ENCODE measurements at places on chromosomes 12 and 14.

DNA sequence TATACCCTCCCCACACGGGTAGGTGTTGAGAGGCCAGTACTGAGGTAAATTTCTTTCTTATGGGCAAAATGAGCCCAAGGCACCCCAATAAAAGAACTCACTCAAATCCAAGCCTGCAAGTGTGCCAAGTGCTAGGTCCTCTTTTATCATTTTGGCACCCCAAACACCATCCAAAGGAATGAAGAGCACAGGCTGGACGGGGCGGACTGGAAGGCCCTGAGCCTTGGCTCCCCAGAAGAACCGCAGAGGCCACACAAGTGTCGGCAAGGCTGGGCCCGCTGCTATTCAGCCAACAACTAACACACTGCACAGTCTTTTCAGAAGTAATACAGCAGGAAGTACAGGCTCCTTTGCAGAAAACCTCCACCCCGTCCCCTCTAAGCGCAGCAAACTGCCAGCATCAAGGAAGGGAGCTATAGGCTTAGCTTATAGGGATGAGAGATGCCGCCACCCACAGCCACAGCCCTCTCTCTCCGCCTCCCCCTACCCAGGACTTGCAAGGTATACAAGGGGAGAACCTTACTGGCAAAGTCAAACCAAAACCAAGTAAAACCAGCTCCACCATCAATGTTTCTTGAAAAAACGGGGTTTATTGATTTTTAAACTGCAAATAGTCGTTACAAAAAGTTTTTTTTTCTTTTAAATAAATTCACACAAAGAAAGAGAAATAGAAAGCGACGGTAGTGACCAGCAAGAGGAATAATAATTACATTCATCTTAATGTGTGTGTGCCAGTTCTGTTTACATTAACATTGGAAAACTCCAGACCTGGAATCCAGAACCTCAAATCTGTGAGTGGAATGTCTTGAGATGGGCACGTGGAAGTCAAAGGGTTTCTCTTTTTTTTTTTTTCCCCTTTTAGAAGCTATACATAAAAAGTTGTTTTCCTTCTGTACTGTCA is 5.5 kb downstream of the ZFP36L1 start:
- DNase-seq = no peak

GRCh38 chr12:2689393-2689792 is 105.4 kb upstream of the FKBP4 start:
- no peak for DNase-seq

DNA sequence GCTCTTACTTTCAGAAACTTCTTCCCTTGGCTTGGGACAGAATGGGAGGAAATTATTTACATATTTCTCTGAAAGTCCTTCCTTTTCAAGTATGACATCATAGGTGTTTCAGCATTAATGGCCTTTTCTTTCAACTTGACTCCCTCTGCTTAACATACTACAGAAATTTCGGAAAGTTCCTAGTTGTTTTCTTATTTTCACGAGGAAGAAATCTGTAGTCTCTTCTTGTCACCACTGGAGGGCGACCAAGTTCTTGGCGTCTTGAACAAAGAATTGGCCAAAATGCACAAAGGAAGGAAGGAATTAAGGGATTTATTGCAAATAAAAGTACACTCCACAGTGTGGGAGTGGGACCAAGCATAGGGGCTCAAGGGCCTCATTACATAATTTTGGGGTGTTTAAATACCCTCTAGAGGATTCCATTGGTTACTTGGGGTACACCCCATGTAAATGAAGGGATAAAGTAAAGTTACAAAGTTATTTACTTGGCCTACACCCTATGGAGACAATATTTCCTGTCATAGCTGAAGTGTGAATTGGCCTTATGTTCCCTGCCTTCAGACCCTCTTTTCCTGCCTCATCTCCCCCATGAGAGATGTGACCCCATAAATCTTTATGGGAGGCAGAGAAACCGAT is 70.4 kb downstream of the RPL10L start:
- no peak for DNase-seq

GRCh38 chr12:94133964-94134795 is 14.2 kb upstream of the PLXNC1 start:
- DNase-seq = peak; percentile 12

GRCh38 chr12:389142-390096 is at the start of gene KDM5A:
TSS of gene KDM5A (minus strand) at chr12:389320. CDS start at chr12:389091, 229 bp downstream.
- DNase-seq = no peak

GRCh38 chr14:99179946-99180345 is 92.1 kb downstream of the BCL11B start:
- no peak for DNase-seq

GRCh38 chr12:78887444-78887843 is 22.9 kb downstream of the SYT1 start:
- DNase-seq = no peak

DNA sequence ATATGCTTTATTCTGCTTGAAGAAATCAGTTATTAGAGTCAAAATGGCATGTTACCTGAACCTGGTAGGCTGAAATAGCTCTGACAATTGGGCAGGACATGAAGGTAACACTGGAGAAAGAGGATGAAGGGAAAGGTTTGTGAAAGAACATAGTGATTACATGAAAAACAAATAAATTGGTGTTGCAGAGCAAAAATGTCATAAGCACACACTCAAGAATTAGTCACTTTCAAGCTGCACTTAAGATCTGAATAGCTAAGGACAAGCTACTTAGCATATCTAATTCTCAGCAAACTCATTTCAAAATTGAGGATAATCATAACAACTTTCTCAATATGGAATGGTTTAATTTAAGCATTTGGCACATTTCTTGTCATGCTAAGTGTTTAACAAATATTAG is 1398.0 kb upstream of the FLRT2 start:
- no peak for DNase-seq

DNA sequence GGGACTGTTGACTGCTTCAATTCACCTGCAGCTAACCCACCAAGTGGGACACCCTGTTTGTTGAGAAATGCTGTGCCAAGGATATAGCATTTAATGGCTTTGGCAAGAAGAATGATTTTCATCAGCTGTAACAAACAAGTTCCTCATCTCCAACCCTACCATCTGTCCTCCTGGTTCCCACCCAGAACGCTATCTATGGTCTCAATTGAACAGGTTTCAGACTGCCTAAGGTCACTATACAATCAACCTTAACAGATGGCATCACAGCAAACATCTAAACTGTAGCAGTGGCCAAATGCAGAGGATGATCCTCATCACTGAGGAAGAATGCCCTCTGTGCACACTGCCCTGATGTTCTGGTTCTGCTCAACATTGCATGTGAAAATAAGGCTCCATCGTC is 546.2 kb upstream of the FOXG1 start:
- no peak for DNase-seq

GRCh38 chr12:110844551-110845338 is 2.0 kb upstream of the CCDC63 start:
- no peak for DNase-seq

DNA sequence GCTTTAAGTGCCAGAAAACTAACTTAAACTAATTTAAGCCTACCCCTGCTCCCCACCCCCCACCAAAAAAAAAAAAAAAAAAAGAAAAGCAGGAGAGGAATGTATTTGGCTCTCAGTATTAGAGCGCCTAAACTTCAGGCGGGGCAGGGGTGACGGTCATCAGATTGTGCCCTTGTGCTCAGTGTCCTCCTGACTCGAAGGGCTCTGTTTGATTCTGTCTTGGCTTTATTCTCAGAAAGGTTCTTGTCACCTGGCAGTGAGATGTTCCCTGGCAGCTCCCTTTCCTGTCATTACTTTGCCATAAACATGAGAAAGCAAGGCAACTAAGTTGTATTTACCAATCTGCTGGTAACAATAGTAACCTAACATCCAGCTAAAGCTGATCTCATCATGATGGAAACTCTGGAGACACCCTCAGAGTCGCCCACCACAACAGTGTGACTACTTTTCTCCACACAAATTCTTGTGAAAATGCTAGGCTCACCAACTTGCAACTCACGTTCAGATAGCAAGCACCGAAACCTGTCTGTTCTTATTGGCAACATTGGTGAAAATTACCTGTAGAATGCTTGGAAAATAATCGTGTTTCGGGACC is 39.0 kb upstream of the WNK1 start:
- DNase-seq = no peak

- no peak for DNase-seq
Measured at GRCh38 chr12:109743076-109743910, 29.7 kb downstream of the FAM222A start.

GRCh38 chr14:63438065-63438757 is 105.0 kb downstream of the PPP2R5E start:
- no peak for DNase-seq

GRCh38 chr12:34287986-34288962 is 266.0 kb downstream of the ALG10 start:
- DNase-seq = no peak

DNA sequence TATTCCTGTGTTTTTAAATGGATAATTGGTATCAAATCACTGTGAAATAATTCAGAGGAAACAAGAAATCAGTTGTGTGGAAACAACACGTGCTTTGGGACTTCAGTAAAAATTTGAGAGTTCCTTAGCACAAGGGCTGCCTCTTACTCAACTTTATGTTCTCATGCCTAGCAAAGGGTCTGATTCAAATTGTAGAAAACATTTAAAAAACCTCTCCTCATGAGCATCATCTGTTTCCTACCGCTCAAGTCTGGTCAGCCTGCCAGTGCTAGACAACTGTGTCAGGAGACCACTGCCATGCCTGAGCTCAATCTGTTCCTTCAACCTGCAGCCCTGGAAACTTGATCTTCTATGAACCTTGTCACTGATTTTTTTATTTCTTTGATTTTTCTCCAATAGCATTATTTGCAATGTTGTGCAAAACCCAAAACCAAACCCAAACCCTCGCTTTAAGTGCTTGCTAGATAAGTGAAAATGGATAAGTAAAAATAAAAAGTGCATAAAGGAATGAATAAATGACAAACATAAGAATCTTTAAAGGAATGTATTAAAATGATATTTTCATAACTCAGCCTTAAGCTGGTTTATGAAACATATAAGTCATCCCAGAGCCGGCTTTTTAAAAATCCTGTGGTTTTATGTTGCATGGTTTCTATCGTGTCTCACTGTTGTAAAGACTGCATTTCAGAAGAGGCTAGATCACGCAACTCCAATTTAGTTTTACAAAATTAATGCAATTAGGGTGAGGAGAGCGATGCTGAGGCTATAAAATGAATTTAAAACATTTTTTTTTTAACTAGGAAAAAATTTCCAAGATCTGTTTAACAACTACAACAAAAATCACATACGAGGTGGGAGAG is 361.2 kb upstream of the PDE3A start:
- DNase-seq = no peak
